ENCODE measurements at places on chromosomes 12 and 14.

- no peak for DNase-seq
Observed at GRCh38 chr14:54785136-54785777, 117.4 kb downstream of the GCH1 start.

DNA sequence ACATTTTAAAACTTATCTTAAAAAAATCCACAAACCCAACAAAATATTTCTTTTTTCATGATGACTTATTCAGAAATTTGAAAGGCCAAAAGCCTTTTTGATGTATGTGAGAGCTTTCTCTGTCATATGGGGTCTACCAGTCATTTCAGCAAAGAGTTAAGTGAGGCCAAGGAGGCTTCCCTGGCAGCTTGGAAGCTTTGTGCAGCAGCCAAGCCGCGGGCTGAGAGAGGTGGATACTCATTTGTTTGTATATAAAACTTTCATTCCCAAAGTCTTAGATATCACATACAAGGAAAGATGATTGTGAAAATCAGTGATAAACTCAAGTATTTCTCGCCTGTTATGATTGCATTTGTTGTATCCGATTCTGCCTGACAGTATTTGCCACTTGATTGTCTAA, 48.5 kb upstream of the RNU6-8 start:
- DNase-seq, result no peak

DNA sequence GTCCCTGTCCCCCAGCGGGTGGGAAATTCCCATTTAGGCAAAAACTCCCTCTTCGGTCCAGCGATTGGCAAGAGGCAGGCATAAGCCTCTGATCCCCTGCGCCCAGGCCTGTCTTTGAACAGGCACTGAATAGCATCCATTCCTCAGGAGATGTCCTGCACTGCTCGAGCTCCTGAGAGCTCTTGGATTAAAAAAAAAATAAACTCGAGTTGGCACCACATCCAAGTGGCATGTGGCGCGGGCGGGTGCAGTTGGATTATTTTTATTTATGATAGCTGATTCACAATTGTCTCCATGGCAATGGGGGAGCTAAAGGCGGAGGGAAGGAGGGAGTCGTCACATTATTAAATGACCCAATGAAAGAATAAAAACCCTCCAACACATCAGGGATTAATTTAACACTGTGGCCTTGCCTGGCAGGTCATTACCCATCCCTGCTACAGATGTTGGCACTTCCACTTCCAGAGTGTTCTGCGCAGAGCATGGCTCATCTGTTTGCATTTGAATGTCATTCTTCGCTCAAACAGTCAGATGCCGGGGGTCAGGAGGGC, 207.2 kb downstream of the AACS start:
- DNase-seq, result no peak

GRCh38 chr12:61213646-61214045, 1046.6 kb upstream of the USP15 start:
- no peak for DNase-seq

DNA sequence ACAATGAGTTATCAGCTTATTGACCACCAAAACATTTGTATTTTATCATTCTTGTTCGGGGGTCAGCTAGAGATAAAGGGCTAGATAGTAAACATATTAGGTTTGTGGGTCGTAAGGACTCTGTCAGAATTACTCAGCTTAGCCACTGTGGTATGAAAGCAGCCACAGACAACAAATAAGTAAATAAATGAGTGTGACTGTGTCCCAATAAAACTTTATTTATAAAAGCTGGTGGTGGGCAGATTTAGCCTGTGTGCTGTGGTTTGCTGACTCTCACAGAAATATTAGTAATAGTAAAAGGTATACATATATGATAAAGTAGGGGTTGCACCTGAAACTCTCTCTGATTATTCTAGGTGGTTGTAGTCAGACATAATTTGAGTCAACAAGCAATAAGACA, 56.1 kb downstream of the TPH2 start:
- DNase-seq, result no peak

- no peak for DNase-seq
Observed at GRCh38 chr12:66965621-66966020, 286.7 kb upstream of the GRIP1 start.

- DNase-seq, result no peak
Observed at GRCh38 chr14:32090686-32091085, 13.6 kb downstream of the ARHGAP5 start.

DNA sequence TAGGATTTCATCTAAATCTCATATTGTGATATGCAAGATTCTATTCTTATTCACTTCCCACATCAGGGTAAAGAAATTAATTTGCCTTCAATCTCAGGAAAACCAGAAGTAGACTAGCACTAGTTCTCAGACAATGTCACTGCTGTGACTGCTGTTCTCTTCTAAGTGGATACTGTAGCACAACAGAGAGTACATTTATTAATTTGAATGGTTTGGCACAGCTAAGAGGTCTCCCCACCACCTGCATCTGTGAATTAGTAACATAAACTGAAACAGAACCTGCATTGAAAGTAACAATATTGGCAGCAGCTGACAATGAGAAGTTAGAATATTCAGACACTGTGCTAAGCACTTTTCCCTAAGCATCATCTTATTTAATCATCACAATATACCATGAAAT, 253.1 kb downstream of the PDZRN4 start:
- no peak for DNase-seq

GRCh38 chr12:104657726-104658484, 201.2 kb downstream of the CHST11 start:
- DNase-seq, result no peak

- no peak for DNase-seq
Observed at GRCh38 chr14:96246539-96246847, 9.5 kb upstream of the BDKRB1 start.

DNA sequence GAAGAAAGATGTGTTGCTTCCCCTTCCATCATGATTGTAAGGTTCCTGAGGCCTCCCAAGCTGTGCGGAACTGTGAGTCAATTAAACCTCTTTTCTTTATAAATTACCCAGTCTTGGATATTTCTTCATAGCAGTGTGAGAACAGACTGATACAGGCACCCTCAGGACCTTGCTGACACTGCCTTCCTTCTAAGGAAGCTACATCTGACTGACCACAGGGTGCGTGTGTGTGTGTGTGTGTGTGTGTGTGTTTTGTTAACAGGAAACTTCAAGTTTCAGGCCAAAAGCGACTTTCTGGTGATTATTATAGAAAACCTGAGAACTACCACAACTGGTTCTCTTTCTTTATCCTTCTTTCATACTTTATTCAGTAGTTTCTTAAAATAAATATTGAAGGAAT, 149.0 kb downstream of the CAPZA3 start:
- no peak for DNase-seq

GRCh38 chr14:58821421-58821820, 183.7 kb downstream of the DACT1 start:
- DNase-seq, result no peak

DNA sequence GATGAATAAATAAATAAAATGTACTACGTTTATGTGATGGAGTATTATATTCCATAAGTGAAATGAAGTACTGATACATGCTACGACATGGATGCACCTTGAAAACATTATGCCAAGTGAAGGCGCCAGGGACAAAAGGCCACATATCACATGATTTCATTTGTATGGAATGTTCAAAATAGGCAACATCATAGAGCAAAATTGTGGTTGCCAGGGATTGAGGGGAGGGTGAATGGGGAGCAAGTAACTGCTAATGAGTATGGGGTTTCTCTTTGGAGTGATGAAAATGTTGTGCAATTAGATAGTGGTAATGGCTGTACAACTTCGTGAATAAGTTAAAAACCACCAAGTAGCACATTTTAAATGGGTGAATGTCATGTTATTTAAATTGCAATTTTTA, 132.8 kb downstream of the SLC38A4 start:
- DNase-seq, result no peak

GRCh38 chr14:99531251-99532096, 50.3 kb downstream of the CCNK start:
- DNase-seq, result no peak

GRCh38 chr12:93707836-93708235, 30.7 kb downstream of the CRADD start:
- DNase-seq, result no peak

DNA sequence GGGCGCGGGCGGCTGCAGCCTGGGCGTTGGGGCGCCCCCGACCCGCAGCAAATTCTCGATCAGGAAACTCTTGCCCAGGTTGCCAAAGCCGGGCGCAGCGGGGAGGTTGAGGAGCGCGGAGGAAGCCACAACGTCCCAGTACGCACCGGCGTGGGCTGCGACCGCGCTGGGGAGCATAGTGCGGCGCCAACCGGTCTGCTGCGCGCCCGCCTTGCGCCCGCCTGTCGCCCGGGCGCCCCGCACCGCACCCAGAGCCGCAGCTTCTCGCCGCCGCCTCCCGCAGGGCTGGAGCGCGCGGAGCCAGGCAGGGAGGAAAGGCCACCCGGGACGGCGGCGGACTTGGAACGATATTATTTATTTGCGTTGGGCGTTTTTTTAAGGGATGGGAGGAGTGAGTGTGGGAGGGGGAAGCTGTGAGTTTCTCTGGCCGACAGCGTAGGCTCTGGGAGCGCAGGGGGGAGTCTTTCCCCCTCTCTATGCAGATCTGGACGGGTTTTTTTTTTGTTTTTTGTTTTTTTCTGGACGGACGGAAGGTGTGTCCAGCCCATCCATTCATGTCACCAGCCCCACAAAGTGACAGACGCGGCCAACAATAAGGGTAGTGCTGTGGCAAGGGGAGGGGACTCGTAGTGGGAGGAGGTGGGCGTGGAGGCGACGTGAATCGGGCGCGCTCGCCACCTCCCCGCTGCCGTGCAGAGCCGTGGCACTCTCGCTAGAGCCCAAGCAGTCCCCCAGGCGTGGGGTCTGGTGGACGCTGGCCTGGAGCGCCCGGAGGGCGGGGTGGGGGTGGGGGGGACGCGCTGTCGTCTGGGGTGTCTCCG, at the start of gene DBX2:
TSS of gene DBX2 (minus strand) at position 349 of the 821 bp plus-strand sequence. CDS start at position 177, 172 bp downstream.
- DNase-seq, result no peak

DNA sequence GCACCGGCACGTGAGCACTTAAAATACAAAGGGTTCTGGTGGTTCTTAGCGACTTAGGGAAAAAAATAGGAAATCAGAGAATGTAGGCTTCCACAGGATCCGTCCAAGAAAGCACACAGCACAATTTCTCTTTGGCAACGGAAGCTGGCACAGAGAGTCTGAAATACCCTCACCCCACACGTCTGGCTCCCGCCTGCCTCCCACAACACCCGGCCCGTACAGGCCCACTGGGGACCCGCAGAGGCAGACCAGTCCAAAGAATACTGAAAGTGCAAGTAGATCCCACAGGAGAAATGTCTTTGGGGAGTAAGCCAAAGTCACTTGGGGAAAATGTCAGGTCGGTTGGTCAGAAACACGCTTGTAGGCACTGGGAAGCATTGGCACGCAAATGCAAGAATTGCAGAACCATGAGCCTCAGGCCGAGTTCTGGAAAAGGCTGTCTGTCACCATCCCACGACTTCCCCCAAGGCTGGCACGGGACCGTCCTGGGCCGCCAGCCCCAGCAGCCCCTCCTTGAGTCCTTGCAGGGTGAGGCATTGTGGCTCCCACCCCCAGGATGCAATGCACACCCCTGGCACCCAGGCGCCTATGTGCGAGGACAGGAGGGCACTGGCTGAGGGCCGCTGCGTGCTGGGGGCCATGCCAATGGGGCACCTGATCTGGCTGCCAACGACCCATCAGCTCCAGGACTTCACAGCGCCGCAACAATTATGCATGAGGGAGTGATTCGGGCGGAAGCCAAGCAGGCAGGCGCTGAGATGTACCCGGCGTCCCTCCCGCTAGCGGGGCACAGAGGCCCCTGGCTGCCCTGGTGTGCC, 29.7 kb downstream of the CHGA start:
- no peak for DNase-seq

GRCh38 chr14:104659146-104659545, 30.3 kb upstream of the INF2 start:
- DNase-seq, result no peak

- no peak for DNase-seq
Observed at GRCh38 chr12:89372584-89373370, 20.5 kb upstream of the DUSP6 start.

GRCh38 chr12:16833376-16834015, 227.5 kb upstream of the LMO3 start:
- DNase-seq, result no peak

- DNase-seq, result no peak
Observed at GRCh38 chr12:115386946-115387345, 703.0 kb upstream of the TBX3 start.

- peak; percentile 33 for DNase-seq
Observed at GRCh38 chr12:1662761-1663439, 28.0 kb upstream of the ADIPOR2 start.

- no peak for DNase-seq
Observed at GRCh38 chr12:97535582-97535981, 73.0 kb downstream of the RMST start.

DNA sequence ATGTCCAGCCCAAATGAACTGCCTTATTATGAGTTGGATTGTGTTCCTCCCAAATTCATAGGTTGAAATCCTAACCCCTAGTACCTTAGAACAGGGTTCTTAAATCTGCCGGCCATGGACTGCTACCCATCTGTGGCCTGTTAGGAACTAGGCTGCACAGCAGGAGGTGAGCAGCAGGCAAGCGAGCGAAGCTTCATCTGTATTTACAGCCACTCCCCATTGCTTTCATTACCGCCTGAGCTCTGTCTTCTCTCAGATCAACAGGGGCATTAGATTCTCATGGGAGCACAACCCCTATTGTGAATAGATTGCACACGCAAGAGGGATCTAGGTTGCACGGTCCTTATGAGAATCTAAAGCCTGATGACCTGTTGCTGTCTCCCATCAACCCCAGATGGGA, 9.8 kb upstream of the EML5 start:
- DNase-seq, result no peak

- no peak for DNase-seq
Observed at GRCh38 chr12:6635375-6635855, 344 bp downstream of the LPAR5 start.

- no peak for DNase-seq
Observed at GRCh38 chr12:76692846-76693245, 71.1 kb upstream of the ZDHHC17 start.

GRCh38 chr14:94544726-94545125, 16.5 kb upstream of the SERPINA4 start:
- no peak for DNase-seq

DNA sequence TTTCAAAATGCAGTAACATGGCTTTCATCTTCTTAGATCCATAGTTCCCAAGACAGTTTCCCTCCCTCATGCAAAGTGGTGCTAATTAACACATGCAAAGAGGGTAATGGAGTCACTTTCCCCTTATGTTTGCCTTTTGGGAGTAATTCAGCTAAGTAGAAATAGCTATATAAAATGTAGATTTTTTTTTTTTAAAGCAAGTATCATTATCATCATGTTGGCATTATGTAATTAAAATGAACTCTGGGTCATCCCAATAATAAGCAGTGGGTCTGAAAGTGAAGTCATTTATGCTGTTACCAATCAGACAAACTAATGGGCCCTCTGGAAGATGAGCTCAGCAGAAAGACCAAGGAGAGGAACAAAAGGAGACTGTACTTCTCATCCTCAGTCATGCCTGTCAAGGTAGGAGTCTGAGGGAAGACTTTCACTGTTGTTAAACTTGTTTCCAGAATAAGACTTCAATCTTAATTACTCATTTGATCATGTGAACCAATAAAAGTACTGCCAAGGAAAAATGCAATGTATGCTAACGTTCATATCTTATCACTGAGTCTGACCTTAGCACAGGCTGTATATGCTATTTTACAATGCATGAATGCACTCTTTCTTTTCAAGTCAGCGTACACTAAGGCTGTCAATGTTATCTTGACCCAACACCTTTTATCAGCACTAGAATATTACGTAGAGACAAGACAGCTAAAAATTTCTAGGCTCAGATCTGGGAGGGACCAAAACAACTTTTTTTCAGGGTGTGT, 26.8 kb downstream of the AREL1 start:
- no peak for DNase-seq
